ENCODE measurements at places on chromosomes 6 and 20.

GRCh38 chr6:159978291-159979135 is 9.6 kb downstream of the IGF2R start:
- no peak for DNase-seq

DNA sequence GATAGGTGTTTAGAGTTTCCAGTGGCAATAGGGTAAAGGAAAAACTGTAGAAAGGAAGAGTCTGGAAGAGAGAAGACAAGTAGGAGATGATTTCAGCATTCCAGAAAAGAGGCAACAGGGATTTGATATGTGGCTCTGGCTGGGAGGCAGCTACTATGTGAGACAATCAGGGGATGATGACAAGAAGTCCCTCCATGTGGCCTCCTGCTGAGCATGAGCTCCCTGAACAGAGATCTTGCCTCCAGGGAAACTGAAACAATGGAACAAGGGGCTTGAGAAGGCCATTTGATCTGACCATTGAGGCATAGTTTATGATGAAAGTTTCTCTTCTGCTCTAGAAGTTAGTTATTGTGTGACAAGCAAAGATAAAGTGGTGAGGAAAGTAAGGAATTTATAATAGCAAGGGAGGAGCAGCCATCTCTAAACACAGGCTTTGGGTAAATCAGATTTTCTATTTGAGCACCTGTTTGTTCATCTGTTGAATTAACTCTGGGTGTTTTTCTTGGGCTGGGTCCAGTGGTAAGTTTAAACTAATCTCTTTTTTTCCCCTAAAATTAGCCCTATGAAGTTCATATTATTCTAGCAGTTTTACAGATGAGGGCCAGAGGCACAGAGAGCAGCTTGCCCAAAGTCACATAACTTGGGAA is 3.0 kb upstream of the GPX5 start:
- no peak for DNase-seq

DNA sequence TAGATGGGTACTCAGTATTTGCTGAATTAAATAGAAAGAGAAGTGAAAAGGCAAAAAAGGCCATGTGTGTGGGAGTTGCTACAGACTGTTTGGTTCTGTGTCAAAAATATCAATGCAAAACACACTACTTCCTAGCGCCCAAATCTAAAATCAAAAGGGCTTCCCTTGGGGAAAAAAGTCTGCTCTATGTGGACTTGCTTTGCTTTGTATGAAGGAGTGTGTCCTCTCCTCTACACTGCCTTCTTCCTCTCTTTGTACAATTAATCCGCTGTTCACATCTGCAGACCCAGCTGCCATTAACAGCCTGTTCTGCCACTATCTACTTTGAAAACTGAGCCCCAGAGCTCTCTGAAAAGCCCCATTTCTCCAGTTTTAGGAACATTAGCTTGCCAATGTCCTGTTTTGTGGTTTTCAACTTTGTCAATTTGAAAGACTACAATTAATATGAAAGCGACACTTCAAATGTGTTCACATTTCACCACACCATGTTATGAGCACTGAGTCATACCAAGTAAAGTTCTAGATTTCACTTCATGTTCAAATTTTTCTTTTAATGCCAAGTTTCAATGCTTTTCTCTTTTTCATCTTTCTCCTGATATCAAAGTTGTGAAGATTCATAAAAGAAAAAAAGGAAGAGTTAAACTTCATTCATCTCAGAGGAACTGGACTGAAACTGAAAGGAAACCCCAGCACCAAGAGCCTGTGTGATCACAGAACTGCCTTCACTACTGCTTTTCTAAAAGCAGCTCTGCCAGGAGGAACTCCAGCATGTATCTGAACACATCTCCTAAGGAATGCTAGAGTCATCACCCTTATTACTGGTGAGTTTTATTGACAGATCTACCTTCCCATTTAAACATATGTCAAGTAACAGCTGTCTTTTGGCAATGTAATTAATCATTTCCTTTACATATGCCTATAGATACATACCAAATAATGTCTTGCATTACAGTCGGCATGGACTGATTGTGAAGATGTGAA is 102.6 kb downstream of the KIF13A start:
- no peak for DNase-seq

DNA sequence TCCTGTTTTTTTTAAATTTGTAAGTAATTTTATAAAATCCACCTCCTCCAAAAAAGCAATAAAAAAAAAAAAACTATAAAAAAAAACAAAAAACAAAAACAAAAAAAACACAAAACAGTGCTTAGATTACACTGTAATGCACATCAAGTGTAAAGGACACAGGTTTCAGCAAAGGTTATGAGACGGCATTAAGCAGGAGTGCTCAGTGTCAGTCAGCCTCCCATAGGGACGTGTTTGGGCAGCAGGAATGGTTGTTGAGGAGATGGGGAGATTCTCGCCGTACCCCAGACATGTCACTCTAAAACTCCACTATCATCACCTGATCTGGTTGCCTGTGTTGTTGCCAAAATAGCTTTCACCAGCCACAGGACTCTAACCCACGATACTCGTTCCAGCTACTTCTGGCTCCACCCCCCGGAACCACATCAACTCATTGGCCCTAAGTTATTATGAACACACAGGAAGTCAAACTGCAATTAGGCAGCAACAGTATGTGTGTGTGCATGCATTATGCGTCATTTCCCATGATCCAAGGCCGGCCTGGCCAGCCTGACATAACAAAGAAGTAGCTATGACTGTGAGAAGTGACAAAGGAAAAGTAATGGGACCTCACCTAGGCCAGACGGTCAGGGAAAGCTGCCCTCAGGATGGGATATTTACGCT is 28.7 kb downstream of the ECT2L start:
- DNase-seq, result no peak

DNA sequence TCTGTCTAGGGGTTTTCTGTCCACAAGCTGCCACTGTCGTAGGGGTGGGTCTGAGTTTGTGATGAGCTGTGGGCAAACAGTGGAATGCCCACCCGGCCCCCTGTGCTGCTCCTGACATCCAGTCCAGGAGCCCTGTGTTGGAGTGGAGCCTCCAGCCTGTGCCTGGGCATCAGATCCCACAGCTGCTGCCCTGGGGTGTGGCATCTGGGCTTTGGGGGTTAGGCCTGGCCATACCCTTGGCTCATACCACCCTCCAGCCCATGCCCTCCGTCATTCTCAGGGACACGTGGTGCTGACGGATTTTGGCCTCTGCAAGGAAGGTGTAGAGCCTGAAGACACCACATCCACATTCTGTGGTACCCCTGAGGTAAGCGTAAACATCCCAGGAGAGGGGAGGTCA is 12.9 kb downstream of the SGK2 start:
- DNase-seq, result no peak

GRCh38 chr20:17602493-17602892 is 32.6 kb downstream of the DSTN start:
- DNase-seq, result no peak

DNA sequence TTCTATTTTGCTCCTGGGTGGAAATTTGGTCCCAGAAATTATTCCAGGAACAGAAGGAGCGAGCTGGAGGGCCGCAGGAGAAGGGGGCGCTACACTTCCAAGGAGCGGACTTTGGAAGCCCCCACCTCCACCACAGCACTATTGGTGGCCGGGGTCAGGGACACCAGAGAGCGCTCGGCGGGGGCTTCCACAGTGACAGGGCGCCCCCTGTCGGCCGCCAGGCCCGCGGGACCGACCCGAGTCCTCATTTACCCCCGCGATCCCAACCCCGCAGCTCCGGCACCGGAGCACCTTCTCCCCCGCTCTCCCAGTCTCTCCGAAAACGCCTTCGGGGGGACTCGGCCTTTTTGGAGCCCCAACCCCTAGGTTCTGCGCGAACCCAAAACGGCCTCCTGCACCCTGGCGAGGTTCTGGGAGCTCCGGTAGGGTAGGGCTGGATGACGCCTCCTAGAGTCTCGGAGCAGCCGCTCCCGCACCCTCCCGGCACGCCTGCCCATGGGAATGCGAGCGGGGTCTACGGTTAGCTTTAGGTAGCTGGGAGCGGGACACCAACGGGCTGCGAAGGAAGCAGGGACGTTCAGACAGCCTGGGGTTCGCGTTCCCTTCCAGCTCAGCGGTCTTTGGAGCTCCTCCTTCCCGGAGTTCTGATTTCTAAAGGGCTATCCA is 2.4 kb upstream of the FOXA2 start:
- no peak for DNase-seq

DNA sequence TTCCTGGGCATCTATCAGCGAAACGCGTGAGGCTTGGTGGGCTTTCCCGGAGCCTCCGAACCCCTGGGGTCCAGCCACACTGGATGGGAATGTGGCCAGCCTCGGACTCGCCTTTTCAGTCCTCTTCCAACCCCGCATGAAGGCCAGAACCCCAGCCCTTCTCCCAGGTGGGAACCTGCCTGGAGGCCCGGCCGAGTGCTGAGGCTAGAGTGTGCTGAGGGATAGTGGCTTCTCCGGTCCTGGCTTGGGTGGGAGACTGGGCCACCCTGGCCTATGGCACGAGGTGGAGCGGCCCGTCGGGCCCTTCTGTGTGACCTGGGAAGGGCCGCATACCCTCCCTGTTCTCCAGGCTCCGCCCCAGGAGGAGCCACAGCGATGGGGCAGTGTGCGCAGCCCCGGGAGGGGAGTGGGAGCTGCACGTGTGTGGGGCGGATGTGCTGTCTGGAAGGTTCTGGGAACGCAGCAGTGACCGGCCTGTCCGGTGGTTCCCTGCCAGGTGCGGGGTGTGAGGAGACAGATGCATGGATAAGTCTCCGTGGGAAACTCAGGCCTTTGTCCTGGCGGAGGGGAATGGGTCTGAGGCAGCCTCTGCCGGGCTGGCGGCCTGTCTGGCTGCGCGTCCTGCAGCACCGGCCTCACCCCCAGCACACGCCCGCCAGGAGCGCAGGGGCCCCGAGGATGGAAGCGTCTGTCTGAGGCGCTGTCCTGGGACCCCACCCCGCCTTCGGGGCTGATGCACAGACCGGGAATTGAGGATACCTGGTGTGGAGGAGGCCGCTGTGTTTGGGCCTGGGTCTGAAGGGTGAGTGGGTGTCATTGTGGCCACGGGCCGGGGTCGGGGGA is 1.1 kb upstream of the BHLHE23 start:
- no peak for DNase-seq

GRCh38 chr6:70375882-70376281 is 37.4 kb upstream of the FAM135A start:
- DNase-seq, result no peak

DNA sequence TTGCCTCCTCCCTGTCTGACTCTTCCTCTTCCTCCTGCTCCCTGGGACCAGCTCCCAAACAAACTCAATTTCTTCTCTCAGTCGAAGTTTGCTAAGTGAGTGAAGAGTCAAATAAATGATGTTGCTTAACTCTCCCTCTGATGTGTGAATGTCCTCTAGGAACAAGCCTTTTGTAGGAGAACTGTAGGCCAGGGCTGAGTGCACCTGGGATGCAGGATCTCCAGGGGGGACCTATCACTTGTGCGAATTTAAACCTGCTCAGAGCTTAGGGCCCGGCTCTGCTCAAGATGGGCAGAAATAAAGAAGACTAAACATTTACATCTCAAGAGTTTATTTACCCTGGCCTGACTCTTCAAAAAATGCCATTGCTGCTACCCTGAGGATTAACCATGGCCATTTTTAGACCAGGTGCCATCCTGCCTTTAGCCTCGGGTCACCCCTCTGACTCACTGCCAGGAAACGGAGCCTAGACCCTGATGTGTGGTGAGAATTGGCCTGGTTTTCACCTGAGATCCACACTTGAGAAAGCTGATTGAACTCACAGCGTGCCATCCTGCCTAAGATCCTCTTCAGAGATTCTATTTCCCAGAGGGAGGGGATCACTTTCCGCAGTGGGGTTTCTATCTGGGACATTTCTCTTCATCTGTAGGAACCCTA is 63.6 kb upstream of the CD93 start:
- no peak for DNase-seq

DNA sequence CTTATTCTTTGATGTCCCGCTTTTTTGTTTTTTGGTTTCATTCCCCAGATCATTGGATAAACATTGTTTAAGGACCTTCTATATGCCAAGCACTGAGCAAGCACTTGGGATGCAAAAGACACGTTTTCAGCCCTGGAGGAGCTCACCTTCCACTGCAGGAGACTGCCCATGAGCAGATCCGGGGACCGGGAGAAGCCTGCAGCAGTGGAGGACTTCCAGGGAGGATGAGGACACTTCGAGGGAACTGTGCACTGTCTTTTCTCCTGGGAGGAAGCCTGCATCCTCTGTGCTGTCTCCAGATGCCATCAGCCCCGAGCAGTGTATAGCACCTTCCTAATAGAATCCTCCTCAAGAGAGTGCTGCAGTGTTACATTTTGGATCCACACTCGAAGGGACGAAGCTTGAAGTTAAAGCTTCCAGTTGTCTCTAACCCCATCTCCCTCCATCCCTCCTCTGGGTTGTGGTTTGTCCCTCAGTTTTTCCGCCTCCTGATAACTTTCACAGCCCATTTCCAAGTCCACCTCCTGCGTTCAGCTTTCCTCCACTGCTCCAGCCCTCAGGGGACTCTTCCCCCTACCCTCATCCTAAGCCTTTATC is 5.8 kb upstream of the KCNG1 start:
- DNase-seq, result no peak

- DNase-seq, result no peak
These were observed 2.4 kb downstream of the DYNLT1 start for GRCh38 chr6:158642097-158642601.

GRCh38 chr6:68126089-68126749 is 508.9 kb upstream of the ADGRB3 start:
- DNase-seq, result no peak

GRCh38 chr20:8721098-8721497 is 347.8 kb upstream of the PLCB4 start:
- DNase-seq, result no peak

DNA sequence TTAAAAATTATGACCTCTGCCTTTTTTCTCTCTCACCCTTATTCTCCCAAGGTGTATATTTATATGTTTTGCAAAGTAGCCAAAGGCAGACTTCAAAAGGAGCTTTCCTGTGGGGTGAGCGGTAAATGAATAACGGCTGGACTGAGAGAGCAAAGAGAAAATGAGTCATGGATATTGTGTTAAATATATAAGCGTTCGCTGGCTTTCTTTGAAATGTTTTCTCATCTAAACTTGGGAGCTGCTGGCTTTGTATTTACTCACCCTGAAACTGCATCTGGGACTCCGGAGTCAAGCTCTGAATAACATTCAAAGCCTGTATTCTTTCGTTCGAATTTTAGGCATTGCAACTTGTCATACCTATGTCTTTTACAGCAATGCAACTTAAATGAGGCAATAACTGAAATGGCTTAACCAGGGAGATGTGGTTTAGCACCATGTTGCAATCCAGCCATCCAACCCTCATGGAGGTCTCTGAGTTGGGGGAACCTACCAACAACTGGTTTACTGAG is 32.0 kb downstream of the ATXN1 start:
- DNase-seq, result no peak
